ENCODE measurements at places on chromosomes 11 and 22.

GRCh38 chr11:93160808-93161207 lies 37.0 kb downstream of the SLC36A4 start:
- no peak for DNase-seq

GRCh38 chr11:64400102-64400501 lies 41.1 kb downstream of the RPS6KA4 start:
- no peak for DNase-seq

DNA sequence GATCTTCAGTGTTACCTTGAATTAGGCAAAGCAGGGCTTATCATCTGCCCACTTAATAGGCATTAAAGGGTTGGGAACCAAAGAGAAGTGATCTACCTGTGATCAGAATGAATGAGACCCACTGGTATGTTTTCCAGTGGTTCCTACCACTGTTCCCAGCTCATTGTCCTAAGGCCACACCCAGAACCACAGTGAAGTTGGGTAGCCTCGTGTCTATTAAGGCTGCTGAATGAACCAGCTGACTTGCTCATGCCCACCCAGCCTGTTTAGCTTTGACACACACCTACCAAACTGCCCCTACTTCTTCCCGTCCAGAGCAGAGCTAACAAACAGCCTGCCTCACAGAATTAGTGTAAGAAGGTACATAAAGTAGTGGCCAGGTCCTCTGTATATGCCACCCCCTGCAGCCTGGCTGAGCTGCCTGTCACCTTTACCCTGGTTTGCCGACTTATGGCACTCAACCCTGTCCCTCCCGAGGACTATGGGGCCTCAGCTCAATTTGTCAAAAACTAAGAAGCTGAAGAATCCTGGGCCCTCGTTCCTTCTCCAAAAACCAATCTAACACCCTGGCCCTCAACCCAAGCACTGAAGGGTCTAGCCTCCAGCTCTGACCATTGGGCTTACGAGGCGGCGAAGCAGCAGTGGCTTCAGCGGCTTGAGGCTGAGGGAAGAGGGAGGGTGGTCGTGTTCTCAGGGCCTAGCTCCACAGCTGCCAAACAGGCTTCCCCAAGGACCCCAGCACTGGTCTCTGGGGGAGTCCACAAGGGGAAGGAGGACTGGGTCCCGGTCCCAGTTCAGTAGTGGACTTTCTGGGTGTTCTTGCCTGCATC lies 9.8 kb downstream of the UCP2 start:
- DNase-seq, result peak; percentile 61

- no peak for DNase-seq
These were observed 196.1 kb downstream of the TRIM29 start for GRCh38 chr11:119941636-119942411.

GRCh38 chr22:19419464-19420178 lies 11.9 kb downstream of the HIRA start:
- peak; percentile 84 for DNase-seq
